ENCODE measurements at places on chromosomes 2 and 18.

DNA sequence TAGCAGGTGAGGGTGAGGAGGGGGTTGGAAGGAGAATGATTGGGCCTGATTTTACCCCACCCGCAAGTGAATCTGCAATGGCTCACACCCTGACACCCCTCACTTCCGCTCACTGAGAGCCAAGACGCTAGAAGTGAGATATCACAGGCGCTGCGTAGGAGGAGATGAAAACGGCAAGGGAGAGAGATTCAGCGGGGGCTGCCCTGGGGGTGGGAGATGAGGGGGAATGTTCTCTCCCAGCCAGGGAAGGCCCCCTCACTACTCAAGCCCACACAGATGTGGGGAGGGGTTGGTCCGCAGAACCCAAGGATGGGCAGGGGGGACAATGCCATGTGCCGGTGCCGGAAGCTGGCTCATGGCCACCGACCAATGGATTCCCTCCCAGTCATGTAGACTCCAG is 32.9 kb downstream of the LOXHD1 start:
- no peak for DNase-seq

GRCh38 chr18:78983512-78983911 is 3.9 kb downstream of the SALL3 start:
- peak; percentile 27 for DNase-seq

DNA sequence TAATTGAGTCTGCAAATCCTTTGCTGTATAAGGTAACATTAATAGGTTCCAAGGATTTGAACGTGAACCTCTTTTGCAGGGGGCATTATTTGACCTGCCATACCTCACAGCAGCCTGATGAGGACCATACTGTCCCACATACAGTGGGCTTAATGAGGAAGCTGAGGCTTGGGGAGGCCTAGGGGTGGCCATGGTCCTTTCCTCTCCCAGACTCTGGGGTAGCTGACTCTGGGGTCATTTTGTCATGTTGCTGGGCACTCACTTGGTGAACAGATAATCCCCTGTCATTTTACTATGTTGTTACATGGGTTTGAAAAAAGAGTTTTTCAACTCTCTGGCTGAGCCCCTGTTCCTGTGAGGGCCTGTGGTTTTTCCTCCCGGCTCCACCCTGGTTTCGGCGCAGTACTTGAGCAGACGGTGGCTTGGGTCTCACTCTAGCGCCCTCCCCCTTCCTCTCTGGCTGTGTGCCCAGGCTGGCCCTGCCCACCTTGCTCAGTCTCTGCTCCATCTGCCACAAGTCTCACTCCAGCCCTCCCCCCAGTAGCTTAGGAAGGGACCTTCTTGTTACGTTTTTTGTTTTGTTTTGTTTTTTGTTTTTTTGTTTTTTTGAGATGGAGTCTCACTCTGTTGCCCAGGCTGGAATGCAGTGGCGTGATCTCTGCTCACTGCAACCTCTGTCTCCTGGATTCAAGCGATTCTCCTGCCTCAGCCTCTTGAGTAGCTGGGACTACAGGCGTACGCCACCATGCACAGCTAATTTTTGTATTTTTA is 21.0 kb downstream of the INPP4A start:
- DNase-seq = peak; percentile 67

DNA sequence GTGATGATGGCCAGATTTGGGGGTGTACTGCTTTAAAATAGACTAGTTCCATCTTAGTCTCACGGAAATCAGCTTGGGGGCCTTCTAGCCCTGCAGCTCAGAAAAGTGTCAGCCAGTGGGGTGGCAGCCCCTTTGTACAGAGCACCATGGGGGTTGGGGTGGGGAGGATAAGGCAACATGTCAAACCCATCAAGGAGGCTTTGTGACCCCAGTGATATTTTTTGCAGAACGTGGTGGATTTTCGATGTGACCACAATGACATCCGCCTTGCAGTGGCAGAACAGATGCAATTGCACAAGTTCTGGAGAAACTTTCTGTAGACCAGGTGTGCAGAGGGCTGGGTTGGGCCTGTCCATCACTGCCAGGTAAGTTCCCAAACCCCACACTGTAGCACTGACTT is 3.0 kb upstream of the CD8A start:
- DNase-seq = no peak

DNA sequence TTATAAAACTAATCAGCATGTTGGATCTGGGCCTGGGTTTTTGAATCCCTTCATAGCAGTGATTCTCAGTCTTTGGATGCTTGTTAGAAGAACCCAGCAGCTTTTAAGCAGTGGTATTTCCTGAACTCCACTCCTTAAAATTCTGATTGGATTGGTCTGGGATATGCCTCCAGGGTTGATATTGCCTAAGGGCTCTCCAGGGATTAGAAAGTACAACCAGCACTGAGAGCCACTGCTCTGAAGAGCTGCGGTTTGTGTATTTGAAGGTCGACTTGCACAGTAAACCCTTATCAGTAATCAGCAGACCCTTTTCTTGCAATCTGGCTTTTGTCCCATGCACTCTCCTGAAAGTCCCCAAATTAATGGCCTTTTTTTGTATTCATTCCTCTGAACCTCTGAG is 17.0 kb upstream of the RBMS1 start:
- DNase-seq = no peak

All from astrocyte of the spinal cord (primary cell).